CD4-positive, alpha-beta T cell treated with Interleukin-6 at 100 ng/mL for 8 hours (primary cell): ENCODE measurements at places on chromosomes 4 and X.

GRCh38 chr4:173019664-173020063 lies 148.9 kb upstream of the GALNT7 start:
- DNase-seq: no peak

GRCh38 chr4:66667249-66667648 lies 878.1 kb downstream of the CENPC start:
- DNase-seq: no peak

GRCh38 chr4:48844843-48845242 lies 14.0 kb downstream of the OCIAD1 start:
- no peak for DNase-seq

DNA sequence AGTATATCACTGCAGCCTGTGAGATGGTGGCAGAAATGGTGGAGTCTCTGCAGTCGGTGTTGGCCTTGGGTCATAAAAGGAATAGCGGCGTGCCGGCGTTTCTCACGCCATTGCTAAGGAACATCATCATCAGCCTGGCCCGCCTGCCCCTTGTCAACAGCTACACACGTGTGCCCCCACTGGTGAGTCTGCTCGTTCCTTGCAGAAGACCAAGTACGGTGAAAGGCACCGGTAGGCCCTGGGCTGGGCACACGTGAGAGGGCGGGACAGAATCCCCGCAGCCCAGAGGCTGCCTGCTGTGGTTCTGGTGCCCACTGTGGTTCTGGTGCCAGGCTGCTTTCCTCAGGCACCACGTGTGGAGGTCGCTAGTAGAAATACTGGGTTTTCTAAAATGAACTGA lies 31.2 kb upstream of the MSANTD1 start:
- no peak for DNase-seq
